ENCODE measurements at places on chromosomes 4 and X. TPM values are rescaled to one million over a fixed set of nuclear protein-coding genes. Genes with fewer than 3 reads are reported as not detected.

OCRL gene
- total RNA-seq, result 9.2 TPM

RADX gene
- total RNA-seq, result 2.8 TPM

BEX2 gene
- total RNA-seq, result 13.8 TPM

P2RY8 gene
- not detected for total RNA-seq

GPR50 gene
- not detected for total RNA-seq

NXF2 gene
- total RNA-seq, result not detected

SOWAHB gene
- 0.39 TPM for total RNA-seq

UBA6 gene
- 125 TPM for total RNA-seq

VEGFC gene
- total RNA-seq, result 45.7 TPM

JCHAIN gene
- not detected for total RNA-seq

TRPC3 gene
- total RNA-seq, result not detected

TCEAL2 gene
- total RNA-seq, result not detected

PCDH18 gene
- under 0.01 TPM for total RNA-seq

PGM2 gene
- total RNA-seq, result 34.6 TPM

EMD gene
- total RNA-seq, result 62.3 TPM

ERAS gene
- not detected for total RNA-seq

CNGA1 gene
- 0.19 TPM for total RNA-seq

TLR1 gene
- 2.4 TPM for total RNA-seq

CT83 gene
- not detected for total RNA-seq

MAGEA4 gene
- not detected for total RNA-seq

CSAG2 gene
- total RNA-seq, result not detected

SSX2 gene
- total RNA-seq, result not detected

GRIA3 gene
- total RNA-seq, result 2.0 TPM

WWC2 gene
- total RNA-seq, result 13.0 TPM

GLOD5 gene
- total RNA-seq, result not detected

ZC4H2 gene
- total RNA-seq, result 5.2 TPM

RNF128 gene
- 0.53 TPM for total RNA-seq

DCAF12L1 gene
- not detected for total RNA-seq

SERPINA7 gene
- total RNA-seq, result not detected

CT45A10 gene
- not detected for total RNA-seq

OTUD6A gene
- not detected for total RNA-seq

SPANXC gene
- not detected for total RNA-seq

PNMA6A gene
- 0.11 TPM for total RNA-seq

ZCCHC18 gene
- total RNA-seq, result not detected

NAP1L2 gene
- 1.1 TPM for total RNA-seq

FAM47E gene
- total RNA-seq, result not detected

HNRNPDL gene
- 222 TPM for total RNA-seq

ITIH6 gene
- total RNA-seq, result not detected

SMPX gene
- not detected for total RNA-seq

TMEM154 gene
- total RNA-seq, result 66.2 TPM

TCEAL7 gene
- 7.6 TPM for total RNA-seq

TCEANC gene
- 1.3 TPM for total RNA-seq

BEX1 gene
- 0.31 TPM for total RNA-seq

TEX13B gene
- not detected for total RNA-seq

ADH6 gene
- not detected for total RNA-seq

SOWAHD gene
- not detected for total RNA-seq

GPR119 gene
- not detected for total RNA-seq

ADH1B gene
- total RNA-seq, result not detected

CNKSR2 gene
- total RNA-seq, result 0.27 TPM

SLC10A4 gene
- total RNA-seq, result not detected

CLDN34 gene
- total RNA-seq, result not detected

FAM133A gene
- not detected for total RNA-seq

PAGE5 gene
- not detected for total RNA-seq

SLC4A4 gene
- 0.86 TPM for total RNA-seq

SMIM10L2A gene
- 0.80 TPM for total RNA-seq
